ENCODE measurements at places on chromosomes 1 and 21.

DNA sequence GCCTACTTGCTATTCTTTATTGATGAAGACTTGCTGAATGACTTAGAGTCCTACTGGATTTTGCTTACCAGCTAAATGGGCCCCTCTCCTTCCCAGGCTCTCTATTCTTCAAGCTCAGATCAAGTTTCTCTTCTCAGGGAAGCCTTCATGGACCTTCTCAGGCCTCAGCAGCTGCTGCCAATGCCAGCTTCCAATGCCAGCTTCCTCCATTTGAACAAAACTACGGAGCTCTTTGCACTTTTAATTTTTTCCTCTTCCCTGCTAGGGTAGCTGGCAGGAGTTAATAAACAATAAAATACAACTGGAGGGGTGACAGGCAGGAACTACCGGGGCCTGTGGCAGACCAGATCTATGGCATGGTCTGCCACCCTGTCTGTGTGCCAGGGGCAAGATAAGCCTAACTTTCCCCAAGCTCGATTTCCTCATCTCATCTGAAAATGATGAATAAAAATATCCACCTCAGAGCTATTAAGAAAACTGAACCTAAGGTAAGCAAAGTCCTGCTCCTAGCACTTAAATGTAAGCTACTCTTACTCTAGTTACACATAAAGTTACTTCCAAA, 995 bp upstream of the IPO13 start:
- no peak for DNase-seq

DNA sequence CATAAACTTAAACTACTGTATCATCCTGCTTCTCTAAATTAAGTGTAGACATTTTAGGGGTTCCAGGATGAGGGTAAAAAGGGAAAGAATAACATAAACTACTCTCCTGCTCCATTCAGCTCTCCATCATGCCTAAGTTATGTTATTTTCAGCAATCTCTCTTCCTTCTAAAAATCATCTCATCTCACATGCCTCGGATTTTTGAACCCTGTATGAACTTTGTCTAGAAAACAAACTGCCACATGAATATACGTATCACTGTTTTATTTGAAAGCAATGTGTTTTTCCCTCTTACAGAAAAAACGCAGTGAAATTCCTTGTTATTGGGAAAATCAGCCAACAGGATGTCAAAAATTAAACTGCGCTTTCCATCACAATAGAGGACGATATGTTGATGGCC, 32.6 kb downstream of the ZBED6 start:
- DNase-seq: no peak

DNA sequence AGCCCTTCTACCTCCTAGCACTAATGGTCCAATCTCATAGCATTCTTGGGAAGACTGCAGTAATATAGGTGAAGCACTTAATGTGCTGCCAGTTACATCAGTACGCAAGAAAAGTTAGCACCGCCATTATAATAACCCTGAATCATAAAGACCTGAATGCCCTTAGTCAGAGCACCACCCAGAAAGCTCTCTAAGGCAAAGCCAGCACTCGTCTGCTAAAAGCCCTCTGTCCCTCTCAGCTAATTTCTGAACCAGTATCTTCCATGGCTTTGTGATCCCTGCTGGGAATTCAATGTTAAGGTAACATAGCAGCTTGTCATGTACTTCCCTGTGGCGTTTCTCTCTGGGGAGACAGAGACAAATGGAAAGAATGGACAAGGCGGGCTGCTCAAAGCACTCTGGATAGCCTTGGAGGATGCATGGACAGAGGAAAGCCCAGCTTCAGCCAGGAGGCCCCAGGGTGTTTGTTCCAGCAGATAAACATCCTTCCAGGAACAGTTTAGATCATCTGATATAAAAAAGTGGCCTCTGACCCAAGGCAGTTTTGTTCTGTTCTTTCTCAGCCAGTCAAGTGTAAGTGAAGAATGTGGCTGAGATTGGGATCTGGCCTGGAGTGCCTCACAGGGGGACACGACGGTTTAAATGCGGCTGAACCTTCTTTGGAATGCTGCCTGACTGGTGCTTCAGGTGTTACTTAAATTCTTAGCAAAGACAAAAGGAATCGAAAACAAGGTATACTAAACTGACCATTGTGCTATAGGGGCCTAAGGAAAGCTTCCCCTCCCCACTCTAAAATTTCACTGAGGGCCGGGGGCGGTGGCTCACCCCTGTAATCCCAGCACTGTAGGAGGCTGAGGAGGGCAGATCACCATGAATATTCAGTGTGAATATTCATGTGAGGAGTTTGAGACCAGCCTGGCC, 58.1 kb upstream of the VTCN1 start:
- DNase-seq: no peak

DNA sequence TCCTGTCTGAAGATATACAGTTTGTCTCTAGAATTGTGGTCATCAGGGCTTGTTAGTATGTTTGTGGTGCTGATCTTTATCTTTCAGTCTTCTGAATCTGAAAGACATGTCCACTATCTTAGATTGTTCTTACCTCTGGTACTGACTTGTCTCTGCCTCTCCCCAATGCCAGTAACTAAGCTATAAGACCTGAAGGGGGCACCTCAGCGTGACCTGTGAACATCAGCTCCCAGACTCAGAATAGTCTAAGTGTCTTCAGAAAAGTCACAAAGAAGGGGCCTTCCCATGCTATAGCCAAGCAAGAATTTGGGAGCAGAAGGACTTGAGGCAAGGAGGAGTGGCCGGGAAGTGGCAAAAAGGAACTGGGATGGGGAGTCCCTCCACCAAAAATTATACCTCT, 178.1 kb downstream of the NTNG1 start:
- no peak for DNase-seq

DNA sequence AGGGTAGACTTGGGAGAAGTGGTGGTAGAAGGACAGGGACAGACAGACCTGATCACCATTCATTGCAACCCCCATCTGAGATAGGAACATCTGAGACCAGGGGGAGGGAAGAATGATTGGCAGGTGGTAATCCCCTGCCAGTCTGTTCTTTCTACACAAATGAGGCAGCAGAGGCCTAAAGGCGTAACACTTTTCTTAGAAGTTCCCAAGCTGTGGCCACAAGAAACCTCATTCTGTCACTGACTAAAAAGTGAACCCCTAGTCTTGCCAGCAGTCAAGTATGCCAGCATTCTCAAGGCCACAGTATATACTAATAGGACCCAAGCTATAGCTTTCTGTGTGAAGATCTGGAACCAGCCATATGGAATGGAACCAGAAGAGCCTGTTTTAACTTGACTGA, 638.0 kb downstream of the KCNT2 start:
- no peak for DNase-seq

DNA sequence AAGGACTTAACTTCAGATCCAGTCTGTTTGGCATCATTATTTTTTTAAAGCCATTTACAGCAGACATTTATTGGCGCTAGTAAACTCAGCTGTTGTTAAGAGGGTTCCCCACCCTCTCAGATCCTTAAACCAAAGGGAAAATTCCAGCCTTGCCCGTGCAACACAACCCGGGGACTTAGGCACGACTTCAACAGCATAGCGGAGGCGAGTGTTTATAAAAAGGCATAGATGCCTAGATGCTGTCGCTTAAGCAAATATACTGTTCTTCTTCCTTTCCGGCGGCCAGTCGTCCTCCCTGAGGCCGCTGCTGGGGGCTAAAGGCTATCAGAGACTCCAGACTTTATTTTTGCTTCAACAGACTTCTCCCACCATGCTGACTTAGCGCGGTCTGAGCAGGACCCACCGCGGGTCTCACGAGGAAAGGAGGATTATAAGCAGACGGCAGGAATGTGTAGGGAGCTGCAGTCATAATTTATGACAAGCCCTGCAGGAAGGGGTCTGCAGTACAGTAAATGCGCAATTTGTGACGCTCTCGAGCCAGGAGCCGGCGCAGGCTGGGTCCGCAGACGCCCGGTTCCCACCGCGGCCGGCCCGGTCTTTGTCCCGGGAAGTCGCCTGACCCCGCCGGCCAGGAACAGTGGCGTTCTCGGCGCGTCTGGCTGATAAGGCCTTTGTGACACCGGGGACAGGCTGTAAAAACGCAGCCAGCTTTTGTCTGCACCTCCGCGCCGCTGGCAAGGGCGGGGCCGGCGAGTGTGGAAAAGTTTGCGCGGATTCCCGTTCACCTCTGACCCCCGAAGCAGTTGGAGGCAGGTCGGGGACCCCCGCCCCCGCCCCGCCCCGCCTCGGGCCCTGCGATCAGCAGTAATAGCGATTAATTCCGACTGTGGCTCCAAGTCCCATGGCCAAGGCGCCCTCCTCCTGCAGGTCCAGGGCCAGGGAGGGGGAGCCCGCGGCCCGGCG, 61.2 kb upstream of the ARHGEF16 start:
- no peak for DNase-seq

- DNase-seq: no peak
Measured at GRCh38 chr1:233005703-233006102, 55.3 kb downstream of the NTPCR start.

DNA sequence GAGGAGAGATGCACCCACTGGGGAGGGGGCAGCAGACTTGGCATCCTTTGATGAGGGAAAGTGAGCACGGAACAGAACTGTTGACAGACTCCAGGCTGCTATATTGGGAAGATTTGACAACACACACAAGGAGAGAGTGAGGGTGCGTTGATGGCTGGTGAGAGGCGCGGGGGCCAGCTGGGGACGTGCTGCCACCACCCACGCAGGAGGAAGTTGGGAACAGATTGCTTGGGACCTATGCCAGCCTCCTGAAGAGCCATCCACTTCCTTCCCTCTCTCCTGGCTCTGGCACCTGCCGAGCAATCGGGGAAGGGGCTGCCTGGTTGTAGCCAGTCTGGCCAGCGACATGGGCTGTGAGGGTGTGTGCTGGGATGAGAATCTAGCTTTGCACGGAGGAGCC, 223.7 kb upstream of the CSF3R start:
- DNase-seq: no peak

GRCh38 chr1:32858136-32858535, 12.6 kb downstream of the FNDC5 start:
- DNase-seq: no peak

DNA sequence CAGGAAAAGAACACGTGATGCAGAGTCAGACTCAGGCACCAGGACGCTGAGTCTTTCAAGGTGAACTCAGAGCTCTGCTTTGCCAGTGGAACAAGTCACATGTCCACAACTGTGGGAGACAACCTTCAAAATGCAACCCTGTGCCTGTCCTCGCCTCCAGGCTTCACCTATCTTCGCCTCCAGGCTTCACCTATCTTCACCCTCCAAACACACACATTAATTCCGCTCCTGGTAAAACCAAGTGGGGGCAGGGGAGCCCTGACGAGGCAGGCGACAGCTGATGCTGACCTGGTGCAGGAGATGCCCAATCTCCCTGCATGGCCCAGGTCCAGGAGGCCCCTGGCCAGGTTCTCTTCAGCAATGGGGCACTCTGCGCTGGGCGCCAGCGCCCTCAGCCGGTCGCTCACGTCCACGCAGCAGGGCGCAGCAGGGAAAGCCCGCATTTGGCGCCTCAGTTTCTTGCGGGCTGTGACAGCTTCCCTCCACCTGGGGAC, 28.0 kb upstream of the LSS start:
- DNase-seq: no peak

GRCh38 chr1:111491070-111491469, 12.4 kb downstream of the ADORA3 start:
- DNase-seq: no peak

DNA sequence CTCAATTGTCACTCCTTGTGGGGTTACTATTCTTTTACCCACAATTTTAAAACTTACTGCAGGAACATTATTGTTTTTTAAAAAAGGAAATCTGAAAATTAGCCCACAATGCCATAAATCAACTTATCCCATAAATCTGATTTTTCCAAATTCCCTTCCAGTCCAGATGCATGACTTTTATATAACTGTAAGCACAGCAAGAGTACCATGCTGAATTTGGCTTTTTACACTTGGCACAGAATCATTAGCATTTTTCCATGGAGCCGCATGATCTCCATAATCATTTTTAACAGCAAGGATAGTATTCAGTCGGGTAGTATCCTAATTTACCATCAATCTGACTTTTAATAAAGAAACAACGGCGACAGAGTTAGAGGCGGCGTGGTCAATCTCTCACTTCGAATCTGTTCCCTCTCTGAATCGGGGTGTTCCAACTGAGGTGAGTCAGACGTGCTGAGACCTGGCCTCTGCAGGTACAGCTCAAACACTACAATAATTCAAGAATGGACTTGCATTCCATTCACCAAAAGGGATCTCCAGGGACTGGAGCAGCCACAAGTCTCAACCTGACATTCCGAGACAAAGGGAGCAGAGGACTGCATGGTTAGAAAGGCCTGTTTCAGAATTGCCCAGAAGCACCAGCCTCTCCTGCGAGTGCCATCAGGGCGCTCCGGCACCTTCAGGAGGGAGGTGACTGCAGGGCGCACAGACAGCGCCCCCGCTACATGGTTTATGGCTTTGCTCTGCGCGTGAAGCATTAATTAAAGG, 48.9 kb downstream of the SLC66A1 start:
- no peak for DNase-seq

- no peak for DNase-seq
Measured at GRCh38 chr1:45393718-45394302, 53.6 kb upstream of the MUTYH start.
